ENCODE measurements at places on chromosomes 6 and 20.

DNA sequence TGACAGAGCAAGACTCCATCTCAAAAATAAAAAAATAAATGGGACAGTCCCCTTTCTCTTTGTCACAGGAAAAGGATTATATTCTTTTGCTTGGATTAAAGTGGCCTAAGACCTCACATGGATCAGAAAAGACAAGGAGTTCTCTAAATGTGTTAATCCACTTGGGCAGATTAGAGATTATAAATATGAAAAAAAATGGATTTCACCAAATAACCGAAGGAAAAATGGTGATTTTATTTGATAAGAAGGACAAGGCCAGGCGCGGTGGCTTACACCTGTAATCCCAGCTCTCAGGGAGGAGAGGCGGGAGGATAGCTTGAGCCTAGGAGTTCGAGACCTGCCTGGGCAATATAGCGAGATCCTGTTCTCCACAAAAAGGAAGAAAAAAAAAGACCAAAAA lies 21.8 kb downstream of the SAMHD1 start:
- no peaks in the 10 kb centered on the region for H3K27me3 ChIP-seq
- no peak overlapping the region for H3K4me3 ChIP-seq
- H3K27ac ChIP-seq, result no peak overlapping the region
- DNase-seq, result no peak
- peaks cover 3% of the 10 kb centered on the region for H3K36me3 ChIP-seq

GRCh38 chr6:137819740-137820139 lies 47.3 kb upstream of the TNFAIP3 start:
- H3K4me1 ChIP-seq, result no peaks in the 10 kb centered on the region
- no peaks in the 10 kb centered on the region for H3K36me3 ChIP-seq
- H3K4me3 ChIP-seq, result no peak overlapping the region
- H3K27ac ChIP-seq, result no peak overlapping the region

- no peaks in the 10 kb centered on the region for H3K27me3 ChIP-seq
- no peaks in the 10 kb centered on the region for H3K36me3 ChIP-seq
- no peak for DNase-seq
- peaks cover 6% of the 10 kb centered on the region for H3K4me1 ChIP-seq
- no peak overlapping the region for H3K4me3 ChIP-seq
These were observed 19.9 kb upstream of the BHLHE23 start for GRCh38 chr20:63026582-63027165.

- no peak for DNase-seq
- no peaks in the 10 kb centered on the region for H3K27me3 ChIP-seq
- H3K36me3 ChIP-seq, result peaks cover 12% of the 10 kb centered on the region
- peaks cover 3% of the 10 kb centered on the region for H3K4me1 ChIP-seq
- no peak overlapping the region for H3K4me3 ChIP-seq
These were observed 110.9 kb downstream of the RPP40 start for GRCh38 chr6:4892785-4893485.

DNA sequence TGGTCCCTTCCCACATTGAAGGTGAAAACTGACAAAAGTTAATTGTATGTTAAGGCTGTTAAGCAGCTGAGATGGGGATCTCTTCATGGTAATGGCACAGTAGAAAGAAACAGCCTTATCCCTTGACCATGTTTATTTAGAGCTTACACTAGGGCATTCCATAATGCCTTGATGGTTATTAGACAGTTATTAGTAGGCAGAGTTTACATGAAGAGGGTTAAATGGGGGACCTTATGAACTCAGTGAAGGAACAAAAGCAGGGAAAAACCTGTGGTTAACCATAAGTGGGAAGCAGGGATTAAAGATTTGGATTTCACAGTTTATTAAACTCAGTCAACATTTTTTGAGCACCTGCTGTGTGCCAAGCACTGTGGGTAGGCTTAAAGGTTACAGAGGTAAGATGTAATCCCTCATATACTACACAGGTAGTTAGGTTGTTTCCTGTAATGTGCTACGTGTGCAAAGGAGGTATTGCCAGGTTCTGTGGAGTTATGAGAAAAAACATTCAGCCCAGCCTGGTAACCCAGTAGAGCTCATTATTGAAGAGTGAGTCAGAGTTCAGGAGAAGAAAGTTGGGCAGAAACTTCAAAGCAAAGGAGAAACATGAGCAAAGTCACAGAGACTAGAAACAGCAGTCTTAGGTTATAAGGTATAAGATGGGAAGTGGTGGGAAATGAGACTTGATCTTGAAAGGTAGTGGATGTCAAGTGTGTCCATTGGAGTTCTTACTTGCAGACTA lies 32.3 kb upstream of the GNRH2 start:
- DNase-seq, result no peak
- no peaks in the 10 kb centered on the region for H3K27me3 ChIP-seq
- H3K36me3 ChIP-seq, result peaks cover 1% of the 10 kb centered on the region
- H3K4me1 ChIP-seq, result no peaks in the 10 kb centered on the region
- H3K4me3 ChIP-seq, result no peak overlapping the region
- H3K27ac ChIP-seq, result no peak overlapping the region

GRCh38 chr6:87664921-87665485 lies 37.0 kb downstream of the AKIRIN2 start:
- DNase-seq, result no peak
- H3K4me1 ChIP-seq, result no peaks in the 10 kb centered on the region
- no peaks in the 10 kb centered on the region for H3K36me3 ChIP-seq
- no peak overlapping the region for H3K4me3 ChIP-seq
- H3K27ac ChIP-seq, result no peak overlapping the region

- no peak overlapping the region for H3K4me3 ChIP-seq
- no peak overlapping the region for H3K27ac ChIP-seq
- H3K4me1 ChIP-seq, result no peaks in the 10 kb centered on the region
- no peaks in the 10 kb centered on the region for H3K27me3 ChIP-seq
- no peaks in the 10 kb centered on the region for H3K36me3 ChIP-seq
These were observed 336.1 kb upstream of the POU3F2 start for GRCh38 chr6:98498144-98498775.

Data from iPS DF 6.9 (cell line).